ENCODE measurements at places on chromosomes 5 and 9. TPM values are rescaled to one million over a fixed set of nuclear protein-coding genes. Genes with fewer than 3 reads are reported as not detected.

The IFNB1 gene
- total RNA-seq: not detected

The GPR150 gene
- 0.33 TPM for total RNA-seq

The NR6A1 gene
- total RNA-seq: 1.3 TPM

The ASB6 gene
- total RNA-seq: 12.7 TPM

The NTNG2 gene
- 3.5 TPM for total RNA-seq

The ANKRD33B gene
- total RNA-seq: 1.3 TPM

The HTR1A gene
- total RNA-seq: not detected

The YTHDC2 gene
- 26.2 TPM for total RNA-seq
